ENCODE measurements at places on chromosomes 7 and 10. TPM values are rescaled to one million over a fixed set of nuclear protein-coding genes. Genes with fewer than 3 reads are reported as not detected.

DNA sequence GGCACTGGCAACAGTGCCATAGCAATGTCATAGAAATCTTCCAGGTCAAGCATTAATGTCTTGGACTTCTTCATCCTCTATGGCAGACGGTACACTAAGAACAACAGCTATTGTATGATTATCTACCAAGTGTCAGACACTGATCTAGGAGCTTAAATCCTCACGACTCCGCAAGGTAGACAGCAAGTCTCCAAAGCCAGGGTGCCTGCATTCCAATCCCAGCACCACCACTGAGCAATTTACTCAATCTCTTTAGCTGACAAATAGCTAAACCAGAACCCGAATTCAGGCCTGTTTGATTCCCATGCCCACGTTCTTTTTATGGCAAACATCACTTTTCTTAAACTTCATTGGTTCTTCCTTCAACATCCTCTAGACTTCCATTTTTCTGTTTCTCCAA is 31.8 kb downstream of the DNMBP start:
- peak; percentile 11 for DNase-seq

- no peak for DNase-seq
Measured at GRCh38 chr7:133652547-133652946, 399.7 kb downstream of the EXOC4 start.

Gene ADAM8
- 6.9 TPM for total RNA-seq

DNA sequence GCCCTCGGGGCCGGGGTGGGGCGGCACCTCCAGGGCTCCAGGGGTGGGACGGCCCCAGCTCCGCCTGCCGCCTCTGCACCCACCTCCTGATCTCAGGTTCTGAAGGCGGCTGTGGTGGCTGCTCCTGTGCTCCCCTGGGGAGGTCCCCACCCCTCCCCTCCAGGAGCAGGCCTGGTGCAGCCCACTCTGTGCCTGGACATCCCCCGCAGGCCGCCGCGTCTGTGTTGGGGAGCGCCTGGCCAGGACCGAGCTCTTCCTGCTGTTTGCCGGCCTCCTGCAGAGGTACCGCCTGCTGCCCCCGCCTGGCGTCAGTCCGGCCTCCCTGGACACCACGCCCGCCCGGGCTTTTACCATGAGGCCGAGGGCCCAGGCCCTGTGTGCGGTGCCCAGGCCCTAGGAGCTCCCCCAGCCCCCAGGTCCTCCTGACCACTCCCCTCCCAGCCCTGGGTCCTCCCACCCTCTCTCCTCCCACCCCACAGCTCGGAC is 5.5 kb downstream of the CYP2W1 start:
- no peak for DNase-seq

- DNase-seq, result peak; percentile 92
Measured at GRCh38 chr10:114043532-114044246, at the start of gene ADRB1. ADRB1 (plus strand) TSS chr10:114043866; CDS start chr10:114044133, 267 bp downstream.

Measured in cardiac muscle cell (in vitro differentiated cells and primary cell).